ENCODE measurements at places on chromosomes 16 and 17. TPM values are rescaled to one million over a fixed set of nuclear protein-coding genes. Genes with fewer than 3 reads are reported as not detected.

DNA sequence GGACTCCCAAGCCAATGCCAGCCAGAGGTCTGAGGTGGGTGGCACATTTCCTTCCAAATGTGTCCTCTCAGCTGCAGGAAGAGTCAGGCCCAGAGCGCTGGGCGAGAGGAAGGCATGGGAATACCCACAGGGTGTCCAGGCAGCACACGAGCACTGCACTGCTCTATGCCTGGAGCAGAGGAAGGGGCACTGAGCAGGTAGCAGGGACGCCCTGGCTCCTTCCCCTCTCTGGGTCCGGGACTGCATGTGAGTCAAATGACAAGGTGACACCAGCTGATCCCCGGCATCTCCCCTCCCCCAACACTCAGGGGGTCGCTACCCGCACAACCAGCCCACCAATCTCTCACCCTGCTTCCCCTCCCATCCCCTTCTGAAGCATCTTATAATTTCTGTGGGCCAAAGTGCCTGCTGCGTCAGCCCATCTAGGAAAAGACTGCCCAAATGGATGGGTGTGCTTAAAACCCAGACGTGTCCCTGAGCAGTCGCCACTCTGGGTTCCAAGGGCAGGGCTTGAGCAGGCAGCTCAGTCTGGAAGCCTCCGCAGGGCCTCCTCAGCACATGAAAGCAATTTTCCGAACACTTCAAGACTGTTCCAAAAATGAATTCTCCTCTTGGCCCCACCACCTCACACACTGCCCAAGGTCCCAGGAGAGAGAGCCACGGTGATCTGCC is 12.0 kb upstream of the BCAR1 start:
- H3K27ac ChIP-seq = peak overlapping the region; percentile 93
- no peaks in the 10 kb centered on the region for H3K36me3 ChIP-seq

DNA sequence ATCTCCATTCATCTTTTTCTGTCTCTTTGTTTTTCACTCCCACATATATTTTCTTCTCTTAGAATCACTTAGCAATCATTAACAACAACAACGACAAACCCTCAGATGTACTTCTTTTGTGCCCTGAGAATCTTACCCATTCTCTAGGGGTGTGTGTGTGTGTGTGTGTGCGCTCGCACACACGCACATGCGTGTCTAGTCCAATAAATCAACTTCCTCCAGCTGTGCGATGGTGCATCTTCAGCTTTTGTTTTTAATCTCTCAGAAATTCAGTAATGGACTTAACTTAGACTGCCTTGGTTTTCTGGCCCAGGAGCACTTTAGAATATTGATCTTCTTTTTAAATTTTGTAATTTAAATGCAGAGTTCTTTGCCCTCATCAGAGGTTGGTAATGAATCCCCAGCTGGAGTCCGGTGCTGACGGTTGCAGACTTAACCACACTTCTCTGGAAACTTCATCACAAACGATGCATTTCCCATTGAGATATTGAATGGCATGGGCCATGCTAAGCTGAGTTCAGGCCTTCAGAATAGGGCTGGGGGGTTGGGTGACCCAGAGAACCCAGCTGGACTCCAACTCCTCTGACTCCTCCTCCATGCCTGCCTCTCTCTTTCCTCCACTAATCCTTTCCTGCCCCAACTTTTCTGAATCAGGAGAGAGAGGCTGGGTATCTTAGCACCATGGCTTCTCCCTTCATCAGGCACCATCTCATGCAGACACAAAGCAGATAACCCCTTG is 193.9 kb downstream of the ZNF18 start:
- H3K36me3 ChIP-seq = no peaks in the 10 kb centered on the region
- no peaks in the 10 kb centered on the region for H3K4me1 ChIP-seq
- no peaks in the 10 kb centered on the region for H3K27me3 ChIP-seq
- no peak overlapping the region for H3K4me3 ChIP-seq
- DNase-seq = no peak

GRCh38 chr16:70253291-70254106 is 1.8 kb upstream of the EXOSC6 start:
- H3K27me3 ChIP-seq = no peaks in the 10 kb centered on the region
- no peak for DNase-seq
- H3K36me3 ChIP-seq = peaks cover 77% of the 10 kb centered on the region
- H3K4me1 ChIP-seq = peaks cover 22% of the 10 kb centered on the region

DNA sequence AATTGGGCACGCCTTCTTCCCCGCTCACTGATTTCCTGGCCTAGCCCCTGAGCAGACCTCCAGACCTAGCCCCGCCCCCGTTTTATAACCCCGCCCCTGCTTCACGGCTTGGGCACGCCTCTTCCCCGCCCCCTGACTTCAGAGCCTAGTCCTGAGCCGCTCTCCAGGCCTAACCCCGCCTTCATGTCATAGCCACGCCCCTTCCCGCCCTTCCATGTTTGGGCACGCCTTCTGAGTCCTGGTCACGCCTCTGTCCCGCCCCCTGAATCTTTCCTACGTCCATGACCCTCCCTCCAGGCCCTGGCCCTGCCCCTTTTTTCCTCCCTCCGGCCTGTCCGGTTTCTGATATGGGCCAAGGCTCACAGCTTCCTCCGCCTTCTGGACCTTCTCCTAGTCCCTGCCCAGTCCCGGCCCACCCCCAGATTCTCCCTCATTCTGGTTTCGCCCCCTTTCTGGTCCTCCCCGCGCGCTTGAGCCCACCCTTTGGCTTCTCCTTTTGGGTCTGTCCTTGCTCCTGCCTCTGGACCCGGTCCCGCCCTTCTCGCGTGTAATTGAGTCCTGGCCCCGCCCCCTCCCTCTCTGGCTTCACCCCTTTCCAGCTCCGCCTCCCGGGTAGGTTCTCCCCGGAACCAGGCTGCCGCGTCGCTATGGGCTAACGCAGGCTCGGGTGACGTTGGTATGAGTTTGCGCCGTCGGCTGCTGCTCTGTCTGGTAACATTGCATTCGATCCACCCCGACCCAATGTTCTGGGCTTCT is 15.1 kb upstream of the EEF2K start:
- peak overlapping the region; percentile 96 for H3K27ac ChIP-seq
- H3K27me3 ChIP-seq = no peaks in the 10 kb centered on the region
- H3K4me1 ChIP-seq = peaks cover 8% of the 10 kb centered on the region
- peak; percentile 100 for DNase-seq

- H3K36me3 ChIP-seq = no peaks in the 10 kb centered on the region
- H3K27ac ChIP-seq = peak overlapping the region; percentile 39
Observed at GRCh38 chr16:79287424-79287917, 313.1 kb downstream of the MAF start.

GRCh38 chr17:40555296-40556190 is 9.7 kb downstream of the CCR7 start:
- peaks cover 95% of the 10 kb centered on the region for H3K4me1 ChIP-seq
- H3K27me3 ChIP-seq = no peaks in the 10 kb centered on the region
- DNase-seq = no peak
- H3K4me3 ChIP-seq = no peak overlapping the region
- no peaks in the 10 kb centered on the region for H3K36me3 ChIP-seq

- no peak overlapping the region for H3K27ac ChIP-seq
- peaks cover 30% of the 10 kb centered on the region for H3K4me1 ChIP-seq
- H3K4me3 ChIP-seq = no peak overlapping the region
- H3K36me3 ChIP-seq = no peaks in the 10 kb centered on the region
- no peak for DNase-seq
- H3K27me3 ChIP-seq = no peaks in the 10 kb centered on the region
Observed at GRCh38 chr16:15523092-15523541, 88.7 kb downstream of the BMERB1 start.

DNA sequence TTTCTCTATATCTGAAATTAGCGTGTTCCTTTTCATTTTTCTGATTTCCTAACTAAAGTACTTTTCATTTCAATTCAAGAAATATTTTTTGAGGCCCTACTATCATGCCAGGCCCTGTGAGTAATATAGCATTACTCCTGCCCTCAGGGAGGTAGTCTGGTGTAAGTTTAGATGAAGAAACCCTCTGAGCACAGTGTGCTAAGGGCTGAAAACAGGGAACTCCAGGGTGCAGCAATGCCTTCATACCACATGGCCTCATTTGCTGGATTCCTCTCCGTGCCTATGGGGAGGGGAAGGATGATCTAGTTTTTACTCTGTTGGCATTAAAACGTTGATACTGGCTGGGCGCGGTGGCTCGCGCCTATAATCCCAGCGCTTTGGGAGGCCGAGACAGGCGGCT is 4.7 kb downstream of the COQ9 start:
- H3K36me3 ChIP-seq = peaks cover 34% of the 10 kb centered on the region
- H3K4me1 ChIP-seq = peaks cover 23% of the 10 kb centered on the region
- H3K27ac ChIP-seq = no peak overlapping the region
- no peak overlapping the region for H3K4me3 ChIP-seq

DNA sequence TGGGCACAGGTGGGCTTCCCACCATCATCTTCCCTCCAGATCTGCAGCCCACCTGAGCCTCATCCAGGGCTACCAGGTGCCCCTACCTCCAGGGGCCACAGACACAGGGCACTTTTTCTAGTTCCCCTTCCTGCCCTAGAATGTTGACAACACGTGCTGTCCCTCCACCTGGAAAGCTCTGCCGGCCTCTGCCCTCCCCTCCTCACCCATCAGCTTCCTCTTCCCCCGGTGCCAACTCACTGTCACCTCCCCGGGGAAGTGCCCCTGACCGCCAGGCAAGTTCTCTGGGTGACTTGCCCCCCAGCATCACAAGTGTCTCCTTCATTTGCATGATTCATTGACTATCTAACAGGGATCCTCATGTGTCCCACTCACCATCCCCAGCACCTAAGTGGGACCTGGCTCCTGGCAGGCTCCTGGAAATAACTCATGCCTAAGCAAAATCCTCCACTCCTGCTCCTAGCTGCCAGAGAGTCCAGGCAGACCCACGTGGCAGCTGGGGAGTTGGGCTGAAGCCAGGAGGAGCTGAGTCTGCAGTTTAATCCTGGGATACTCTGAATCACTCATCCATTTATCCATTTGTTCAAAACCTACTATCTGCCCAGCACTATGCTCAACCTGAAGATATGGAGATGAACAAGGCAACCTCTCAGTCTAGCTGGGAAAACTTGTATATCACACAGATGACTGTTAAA is 304.4 kb downstream of the FOXL1 start:
- peak; percentile 52 for DNase-seq
- H3K36me3 ChIP-seq = no peaks in the 10 kb centered on the region
- no peaks in the 10 kb centered on the region for H3K4me1 ChIP-seq
- H3K27ac ChIP-seq = no peak overlapping the region
- H3K27me3 ChIP-seq = peaks cover 6% of the 10 kb centered on the region
- H3K4me3 ChIP-seq = no peak overlapping the region

DNA sequence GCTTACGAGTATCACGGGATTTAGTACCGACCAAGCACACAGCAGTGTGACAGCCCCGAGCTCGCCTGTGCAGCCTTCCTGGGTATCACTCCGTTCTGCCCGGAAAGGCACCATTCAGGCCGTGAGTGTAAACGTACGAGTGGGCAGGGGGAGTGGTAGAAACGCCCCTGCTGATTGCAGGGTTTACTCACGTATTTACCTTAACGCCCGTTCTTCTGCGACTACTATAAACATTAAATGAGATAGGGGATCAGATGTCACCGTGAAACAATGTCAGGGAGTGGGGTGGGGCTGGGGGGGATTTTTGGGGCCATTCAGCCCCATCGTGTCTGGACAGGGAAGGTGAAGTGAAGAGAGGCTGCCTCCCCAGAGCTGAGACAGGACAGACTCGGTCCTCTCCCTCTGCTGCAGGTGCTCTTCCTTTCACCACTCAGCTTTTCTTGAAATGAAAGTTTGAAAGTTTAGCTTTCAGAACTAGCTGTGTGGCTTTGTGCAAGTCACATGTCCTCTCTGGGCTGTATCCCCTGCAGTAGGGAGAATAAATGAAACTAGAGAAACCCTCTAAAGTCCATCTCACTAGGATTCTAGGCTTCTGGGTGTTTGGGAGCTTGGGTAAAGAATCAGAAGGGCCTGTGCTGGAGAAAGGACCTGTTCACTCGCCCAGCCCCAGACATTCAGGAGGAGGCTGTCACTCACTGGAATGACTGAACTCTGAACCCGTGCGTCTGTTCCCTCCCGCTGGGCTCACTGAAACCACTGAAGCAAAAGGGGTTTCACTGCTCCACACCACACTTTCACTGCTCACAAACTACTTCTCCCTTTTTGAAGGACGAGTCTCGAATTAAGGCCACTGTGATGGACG is 66.7 kb downstream of the RPA1 start:
- peaks cover 83% of the 10 kb centered on the region for H3K36me3 ChIP-seq
- H3K4me1 ChIP-seq = no peaks in the 10 kb centered on the region
- DNase-seq = no peak
- no peak overlapping the region for H3K27ac ChIP-seq
- H3K27me3 ChIP-seq = no peaks in the 10 kb centered on the region
- no peak overlapping the region for H3K4me3 ChIP-seq

DNA sequence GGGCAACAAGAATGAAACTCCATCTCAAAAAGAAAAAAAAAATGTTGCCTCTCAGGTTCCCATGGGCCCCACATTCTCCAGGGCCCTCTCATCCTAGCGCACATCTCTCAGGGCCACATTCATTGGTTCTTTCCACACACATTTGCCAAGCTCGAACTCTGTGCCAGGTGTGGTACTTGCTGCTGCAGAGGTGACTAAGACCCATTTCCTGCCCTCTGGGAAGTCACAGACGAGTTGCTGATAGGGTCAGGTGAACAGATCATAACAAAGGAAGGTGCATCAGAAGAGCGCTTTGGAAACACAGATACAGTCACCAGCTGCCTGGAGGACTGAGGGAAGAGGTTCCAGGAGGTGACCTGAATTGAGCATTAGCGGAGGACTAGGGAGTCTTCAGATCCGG is 1.0 kb downstream of the GSDMA start:
- peaks cover 5% of the 10 kb centered on the region for H3K4me1 ChIP-seq
- H3K27me3 ChIP-seq = no peaks in the 10 kb centered on the region
- no peaks in the 10 kb centered on the region for H3K36me3 ChIP-seq

- no peak overlapping the region for H3K4me3 ChIP-seq
- DNase-seq = no peak
- H3K27me3 ChIP-seq = no peaks in the 10 kb centered on the region
- peaks cover under 1% of the 10 kb centered on the region for H3K4me1 ChIP-seq
- H3K36me3 ChIP-seq = no peaks in the 10 kb centered on the region
- H3K27ac ChIP-seq = no peak overlapping the region
Observed at GRCh38 chr16:56282451-56282850, 91.2 kb downstream of the GNAO1 start.

DNA sequence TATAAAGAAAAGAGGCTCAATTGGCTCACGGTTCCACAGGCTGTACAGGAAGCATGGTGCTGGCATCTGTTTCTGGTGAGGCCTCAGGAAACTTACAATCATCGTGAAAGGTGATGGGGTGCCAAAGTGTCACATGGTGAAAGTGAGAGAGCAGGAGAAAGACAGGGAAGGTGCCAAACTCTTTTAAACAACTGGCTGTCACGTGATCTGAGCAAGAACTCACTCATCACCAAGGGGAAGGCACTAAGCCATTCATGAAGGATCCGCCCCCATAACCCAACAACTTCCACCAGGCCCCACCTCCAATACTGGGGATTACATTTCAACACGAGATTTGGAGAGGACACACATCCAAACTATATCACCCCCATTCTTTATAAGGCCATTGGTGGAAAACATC is 28.4 kb upstream of the HS3ST2 start:
- no peaks in the 10 kb centered on the region for H3K27me3 ChIP-seq
- no peak overlapping the region for H3K4me3 ChIP-seq
- DNase-seq = no peak

GRCh38 chr17:27564463-27564862 is 66.5 kb upstream of the LGALS9 start:
- H3K4me1 ChIP-seq = peaks cover 68% of the 10 kb centered on the region
- H3K36me3 ChIP-seq = no peaks in the 10 kb centered on the region
- DNase-seq = no peak
- no peak overlapping the region for H3K27ac ChIP-seq

Gene C17orf50
- not detected for total RNA-seq

Gene HSPB9
- total RNA-seq = not detected

Gene CAPN15
- total RNA-seq = 15.7 TPM

Gene SSTR5
- total RNA-seq = 2.6 TPM

Gene SLC16A11
- 0.25 TPM for total RNA-seq

Gene HOXB2
- 7.9 TPM for total RNA-seq

Gene DPEP3
- total RNA-seq = not detected

Gene CTF1
- total RNA-seq = 19.7 TPM

Gene MYH2
- not detected for total RNA-seq

Measured in heart right ventricle (tissue), 16 donors.